Stimulated activated CD8-positive, alpha-beta memory T cell treated with anti-CD3 and anti-CD28 coated beads, Interleukin-4, amount 100 ng/mL, for 48 hours (primary cell): ENCODE measurements at places on chromosomes 16 and 17.

DNA sequence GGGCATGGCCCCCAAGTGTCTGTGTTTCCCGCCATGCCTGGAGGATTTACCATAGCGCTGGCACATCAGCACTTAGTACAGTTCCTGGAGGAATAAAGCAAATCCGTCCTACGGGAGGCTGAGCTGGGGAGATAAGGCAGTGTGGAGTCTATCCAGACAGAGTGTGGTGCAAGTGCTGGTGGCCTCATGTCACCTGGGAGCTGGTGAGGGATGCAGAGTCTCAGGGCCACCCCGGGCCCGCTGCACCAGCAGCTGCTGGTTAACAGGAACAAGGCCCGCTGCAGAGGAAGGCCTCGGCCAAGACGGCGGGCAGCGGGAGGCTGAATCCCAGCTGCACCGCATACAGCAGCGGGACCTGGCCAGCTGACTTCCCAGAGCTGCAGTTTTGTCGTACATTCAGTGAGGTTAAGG, 57.3 kb upstream of the CDC42EP4 start:
- DNase-seq: no peak

DNA sequence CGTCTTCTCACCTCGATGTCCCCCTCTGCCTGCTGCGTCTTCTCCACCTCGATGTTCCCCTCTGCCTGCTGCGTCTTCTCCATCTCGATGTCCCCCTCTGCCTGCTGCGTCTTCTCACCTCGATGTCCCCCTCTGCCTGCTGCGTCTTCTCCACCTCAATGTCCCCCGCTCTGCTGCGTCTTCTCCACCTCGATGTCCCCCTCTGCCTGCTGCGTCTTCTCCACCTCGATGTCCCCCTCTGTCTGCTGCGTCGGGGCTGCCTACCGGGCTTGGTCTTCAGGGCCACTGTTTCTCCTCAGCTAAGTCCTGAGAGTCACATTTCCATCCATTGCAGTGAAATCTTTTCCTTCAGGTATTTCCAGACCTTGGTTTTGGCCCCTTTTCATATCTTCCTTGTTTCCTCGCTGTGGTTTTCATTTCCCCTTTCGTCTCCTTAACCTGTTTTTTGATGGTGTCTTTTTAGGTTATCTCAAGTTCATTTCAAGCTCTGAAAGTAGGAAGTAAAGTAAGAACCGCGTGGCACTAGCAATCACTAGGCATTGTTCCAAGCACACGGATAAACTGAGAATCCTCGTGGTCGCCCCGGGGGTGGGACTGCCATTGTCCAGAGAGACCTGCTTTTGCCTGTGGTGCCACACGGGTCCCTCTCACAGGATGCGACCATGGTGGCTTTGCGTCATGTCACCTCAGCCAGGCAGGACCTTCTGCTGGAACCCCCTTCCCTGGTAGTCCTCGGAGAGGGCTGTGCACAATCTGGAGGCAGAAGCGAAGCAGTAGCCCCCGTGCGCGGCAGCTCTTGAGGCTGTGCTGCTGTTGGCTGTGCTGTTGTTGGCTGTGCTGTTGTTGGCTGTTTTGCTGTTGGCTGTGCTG, 9.5 kb upstream of the ZNF750 start:
- no peak for DNase-seq

DNA sequence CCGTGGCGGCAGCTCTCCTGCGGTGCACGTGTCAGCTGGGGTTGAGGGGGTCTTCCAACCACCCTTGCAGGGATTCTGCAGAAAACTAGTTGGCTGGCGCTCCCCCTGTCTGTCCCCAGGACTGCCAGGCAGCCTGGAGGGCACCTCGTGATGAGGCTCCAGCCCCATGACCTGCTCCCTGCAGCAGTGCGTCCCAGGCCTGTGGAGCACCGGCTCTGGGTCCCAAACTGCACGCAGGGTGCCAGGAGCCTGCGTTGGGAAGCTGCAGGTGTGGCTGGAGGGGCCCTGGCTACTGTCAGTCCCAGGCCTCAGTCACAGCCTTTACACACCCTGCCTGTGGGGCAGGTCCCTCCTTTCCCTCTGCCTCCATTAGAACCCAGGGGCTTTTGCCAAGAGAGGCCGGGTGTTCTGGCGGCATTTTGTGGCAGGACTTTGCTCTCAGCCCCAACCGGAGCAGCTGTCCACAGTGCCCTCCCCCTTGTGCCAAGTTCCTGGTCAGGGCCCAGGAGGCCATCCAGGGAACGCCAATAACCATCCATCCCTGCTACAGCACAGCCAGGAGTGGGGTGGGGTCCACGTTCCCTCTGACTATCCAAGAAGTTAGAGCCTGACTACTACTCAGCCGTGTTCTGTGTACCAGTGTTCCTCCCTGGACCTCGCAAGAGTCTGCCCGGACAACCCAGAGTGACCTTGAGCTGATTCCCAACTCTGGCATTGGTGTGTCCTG, 9.2 kb downstream of the CHMP6 start:
- no peak for DNase-seq

DNA sequence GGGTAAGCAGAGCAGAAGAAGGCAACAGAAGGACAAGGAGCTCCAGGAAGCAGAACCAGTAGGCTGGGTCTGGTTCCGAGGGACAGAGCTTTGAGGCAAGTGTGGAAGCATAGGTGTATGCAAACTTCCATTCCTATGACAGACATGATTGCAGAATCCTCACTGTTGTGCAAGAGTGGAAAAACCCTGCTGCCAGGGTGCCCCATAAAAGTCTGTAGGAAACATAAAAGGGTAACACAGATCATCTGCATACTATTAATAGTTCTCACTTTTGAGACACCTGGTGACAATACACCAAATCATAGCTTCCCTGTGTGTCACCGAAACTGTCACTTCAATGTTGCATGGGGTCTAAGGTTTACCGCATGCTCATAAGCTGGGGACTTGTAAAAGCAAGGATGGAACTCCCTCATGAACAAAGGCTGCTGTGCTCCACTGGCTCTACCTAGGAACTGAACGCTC, 39.7 kb downstream of the ARHGAP17 start:
- DNase-seq: no peak

- DNase-seq: no peak
These were observed 460.4 kb downstream of the SLC39A11 start for GRCh38 chr17:72631949-72632684.

- DNase-seq: no peak
These were observed 68.7 kb upstream of the IRX3 start for GRCh38 chr16:54355251-54355650.

DNA sequence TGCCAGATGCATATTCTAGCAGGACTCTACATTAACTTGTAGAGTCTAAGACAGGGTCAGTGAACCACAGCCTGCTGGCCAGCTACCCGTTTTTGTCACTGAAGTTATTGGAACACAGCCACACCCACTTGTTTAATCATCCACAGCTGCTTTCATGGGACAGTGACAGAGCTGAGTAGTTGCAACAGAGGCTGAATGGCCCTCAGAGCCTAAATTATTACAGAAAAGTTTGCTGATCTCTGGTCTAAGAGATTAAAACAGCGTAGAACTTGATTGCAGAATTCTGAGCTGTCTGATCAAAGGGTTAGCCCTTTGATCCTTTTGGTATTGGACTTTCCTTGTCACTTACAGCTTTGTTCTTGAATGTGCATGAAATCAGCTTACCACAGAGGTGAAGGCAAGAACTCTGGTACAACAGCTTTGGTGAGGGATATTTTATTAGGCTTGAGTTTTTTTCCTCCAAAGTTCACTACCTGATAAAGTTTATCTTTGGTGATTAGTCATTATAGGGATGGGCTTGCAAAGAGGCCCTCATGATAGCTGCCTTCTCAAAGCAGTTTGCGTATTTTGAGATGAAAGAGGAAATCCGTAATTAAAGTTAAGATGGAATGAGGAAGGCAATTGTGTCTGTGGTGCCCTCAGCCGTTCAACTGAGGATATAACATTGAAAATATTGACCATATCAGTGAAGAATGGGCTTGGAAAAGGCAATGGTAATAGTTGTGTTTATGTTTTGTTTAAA, 23.6 kb downstream of the ALDH3A2 start:
- no peak for DNase-seq
